NCI-H460 (cell line): ENCODE measurements at places on chromosomes 1 and 21. TPM values are rescaled to one million over a fixed set of nuclear protein-coding genes. Genes with fewer than 3 reads are reported as not detected.
A peak's percentile ranks its signal among the peaks of the same experiment; 100 is the strongest.

The KRTAP15-1 gene
- total RNA-seq: not detected in 2 replicates

The PKP1 gene
- 0.03 and 0.07 TPM in 2 replicates for total RNA-seq

The GJA9 gene
- total RNA-seq: not detected in 2 replicates

The ANGPTL3 gene
- not detected in 2 replicates for total RNA-seq

The MPZ gene
- total RNA-seq: 54.3 and 54.9 TPM in 2 replicates

The TENT5C gene
- 0.09 and 0.12 TPM in 2 replicates for total RNA-seq

DNA sequence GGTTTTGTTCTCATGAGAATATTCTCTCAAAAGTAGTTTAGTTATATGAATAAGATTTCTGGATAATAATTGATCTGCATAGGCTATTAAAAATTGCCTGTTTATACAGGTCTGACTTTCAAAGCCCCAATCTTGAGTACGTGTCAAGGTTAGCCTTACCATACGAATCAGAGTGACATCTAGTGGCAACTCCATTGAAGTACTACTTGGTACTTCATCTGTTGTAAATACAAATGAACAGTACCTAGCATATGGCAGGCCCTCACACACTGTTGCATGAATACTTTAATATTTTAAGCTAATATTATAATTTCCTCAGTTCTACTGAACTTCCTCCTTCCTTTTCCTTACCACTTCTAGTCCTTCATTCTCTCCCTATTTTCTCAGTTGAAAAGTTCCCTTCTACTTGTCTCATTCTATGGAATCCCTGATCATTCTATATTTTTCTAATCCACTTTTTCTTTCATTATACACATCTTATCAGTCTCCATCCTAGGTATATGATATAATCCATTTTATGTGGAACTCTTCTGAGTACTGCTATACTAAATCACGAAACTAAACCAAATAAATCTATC is 101.2 kb downstream of the AKT3 start:
- peak; percentile 78 for DNase-seq

DNA sequence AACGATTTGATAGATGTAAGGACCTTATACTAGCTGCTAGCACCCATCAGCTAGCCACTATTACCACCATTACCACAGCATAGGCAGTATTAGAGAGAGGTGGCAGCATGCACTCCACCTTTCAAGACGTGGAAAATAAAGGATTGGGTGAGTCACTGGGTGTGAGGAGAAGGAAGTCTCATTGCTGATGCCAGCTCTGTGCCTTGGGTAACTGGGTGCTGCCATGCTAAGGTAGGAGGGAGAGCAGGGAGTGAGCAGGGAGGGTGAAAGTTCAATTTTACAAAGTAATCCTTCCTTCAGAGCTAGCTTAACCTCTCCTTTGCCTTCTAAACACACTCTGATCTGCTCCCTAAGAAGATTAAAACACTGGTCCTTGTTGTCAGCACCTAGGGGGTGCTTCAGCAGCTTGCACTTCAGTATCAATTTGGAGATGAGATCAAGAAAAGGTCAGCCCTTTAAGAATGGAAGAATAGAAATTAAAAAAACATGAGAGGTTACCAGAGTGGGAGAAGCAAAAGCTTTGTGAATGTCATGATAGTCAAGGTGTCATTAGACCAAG is 1.8 kb upstream of the LIN9 start:
- no peak for DNase-seq

DNA sequence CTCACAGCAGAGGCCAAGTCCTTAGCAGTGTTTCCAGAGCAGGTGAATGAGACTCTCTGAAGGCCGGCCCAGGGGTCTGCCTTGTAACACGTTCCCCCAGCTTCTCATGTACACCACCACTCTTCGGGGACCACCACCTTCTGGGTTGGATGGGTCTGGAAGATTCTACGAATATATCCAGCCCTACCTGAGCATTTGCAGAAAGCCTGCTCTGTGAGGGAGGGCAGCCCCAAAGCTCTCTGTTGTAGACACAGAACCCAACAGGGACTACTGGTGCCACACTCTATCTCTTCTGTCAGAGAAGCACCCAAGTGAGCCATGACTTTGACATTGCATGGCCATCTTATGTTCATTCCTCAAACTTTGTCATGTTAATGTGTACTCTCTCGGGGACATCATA is 61.8 kb downstream of the CD247 start:
- no peak for DNase-seq

DNA sequence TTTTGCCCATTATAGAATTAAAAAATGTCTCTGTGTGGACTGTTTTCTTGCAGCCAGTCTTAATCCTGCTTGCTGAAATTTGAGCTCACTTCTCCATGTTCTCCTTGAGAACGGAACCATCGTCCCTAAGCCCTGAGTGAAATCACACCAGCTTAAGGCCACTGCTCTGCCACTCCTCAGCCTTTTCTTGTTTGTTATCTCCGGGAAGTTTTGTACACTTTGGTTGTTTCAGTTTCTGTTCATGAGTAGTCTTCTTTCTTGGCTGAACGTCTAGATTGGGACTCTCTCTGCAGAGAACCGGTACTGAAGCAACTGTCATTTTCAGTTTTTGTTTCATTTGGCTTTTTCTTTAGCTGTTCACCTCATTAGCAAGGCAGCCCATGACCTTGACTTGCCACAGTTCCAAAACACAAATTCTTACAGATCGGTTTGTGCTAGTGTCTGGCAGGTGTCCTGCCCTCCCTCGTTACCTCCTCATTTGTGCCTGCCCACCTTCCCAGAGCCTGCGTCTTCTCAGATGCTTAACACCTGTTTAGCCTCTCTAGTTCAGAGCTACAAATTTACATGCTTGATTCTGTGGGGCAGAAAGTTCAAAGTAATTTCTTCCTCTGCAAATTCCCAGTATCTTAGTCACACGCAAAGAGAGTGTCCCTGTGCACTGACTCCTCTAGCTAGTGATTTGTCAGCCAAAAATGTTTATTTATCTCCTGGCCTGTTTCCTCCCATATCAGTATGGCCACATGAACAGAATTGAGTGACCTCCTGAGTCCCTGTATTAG is 12.4 kb downstream of the PSEN2 start:
- no peak for DNase-seq

- no peak for DNase-seq
Observed at GRCh38 chr1:172246521-172247390, 173.7 kb upstream of the C1orf105 start.

DNA sequence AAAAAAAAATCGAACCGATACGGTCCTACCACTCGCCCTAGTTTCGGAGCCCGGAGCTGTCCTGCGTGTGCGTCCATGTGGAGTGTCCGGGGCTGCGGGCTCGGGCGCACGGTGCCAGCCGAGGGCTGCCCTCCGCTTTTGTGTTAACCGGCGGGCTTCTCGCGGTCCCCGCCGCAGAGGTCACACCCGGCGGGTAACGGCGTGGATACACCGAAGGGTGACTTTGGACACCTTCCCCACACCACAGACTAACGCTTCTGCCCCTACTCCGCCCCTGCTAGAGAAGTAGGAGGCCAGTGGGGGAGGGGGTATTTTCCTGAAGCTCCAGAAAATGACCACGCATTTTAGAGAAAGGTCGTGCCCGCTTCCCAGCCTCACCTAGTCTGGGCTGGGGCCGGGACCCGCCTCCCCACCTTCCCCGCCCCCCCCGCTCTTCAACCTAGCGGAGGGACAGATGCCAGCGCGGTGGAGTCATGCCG is 609 bp upstream of the ATF3 start:
- DNase-seq: peak; percentile 25

- DNase-seq: no peak
Observed at GRCh38 chr1:19800076-19800804, 524 bp upstream of the TMCO4 start.

DNA sequence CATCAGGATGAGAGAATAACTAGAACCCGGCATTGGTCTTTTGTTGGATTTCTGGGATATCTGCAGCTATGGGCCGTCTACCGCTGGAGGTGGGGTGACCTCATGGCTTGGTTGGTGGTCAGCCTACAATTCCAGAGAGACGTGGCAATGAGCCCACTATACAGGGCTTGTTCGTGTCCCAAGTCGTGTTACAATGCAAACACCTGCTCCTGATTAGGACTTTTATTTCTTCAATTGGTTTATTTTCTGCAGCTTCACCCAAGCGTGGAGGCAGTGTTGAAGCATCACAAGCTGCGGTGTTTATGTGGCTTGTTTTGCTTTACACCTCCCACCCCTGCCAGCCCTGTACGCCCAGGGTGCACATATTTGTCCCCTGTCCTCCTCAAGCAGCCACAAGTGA is 211.7 kb upstream of the TMEM51 start:
- DNase-seq: no peak

DNA sequence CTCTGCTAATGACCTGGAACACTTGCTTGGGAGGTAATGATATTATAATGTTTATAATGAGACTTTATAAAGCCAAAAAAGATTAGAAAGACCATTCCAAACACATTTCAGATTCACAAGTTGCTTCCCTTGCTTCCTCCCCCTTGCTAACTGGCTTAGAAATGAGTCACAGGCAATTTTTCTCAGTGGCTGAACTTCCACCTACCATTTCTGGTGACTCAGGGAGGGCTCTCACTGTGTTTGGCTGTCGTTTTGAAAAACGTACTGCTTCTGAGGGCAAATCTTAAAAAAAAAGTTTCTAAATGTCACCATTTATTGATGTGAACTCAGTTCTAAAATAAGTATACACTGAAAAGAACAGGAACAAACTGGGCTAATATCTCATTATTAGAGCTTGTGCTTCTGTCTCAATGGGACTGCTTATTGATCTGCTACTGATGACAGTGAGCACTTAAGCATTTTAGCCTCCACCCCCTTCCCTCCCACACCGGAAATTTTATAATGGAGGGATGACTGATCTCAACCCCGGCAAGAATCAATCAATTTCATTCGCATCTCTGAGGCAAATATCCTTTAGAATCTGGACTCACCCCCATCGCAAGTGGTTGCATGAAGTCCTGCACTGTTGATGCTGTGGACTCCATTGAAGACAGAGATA is 278.3 kb downstream of the KCTD3 start:
- no peak for DNase-seq

DNA sequence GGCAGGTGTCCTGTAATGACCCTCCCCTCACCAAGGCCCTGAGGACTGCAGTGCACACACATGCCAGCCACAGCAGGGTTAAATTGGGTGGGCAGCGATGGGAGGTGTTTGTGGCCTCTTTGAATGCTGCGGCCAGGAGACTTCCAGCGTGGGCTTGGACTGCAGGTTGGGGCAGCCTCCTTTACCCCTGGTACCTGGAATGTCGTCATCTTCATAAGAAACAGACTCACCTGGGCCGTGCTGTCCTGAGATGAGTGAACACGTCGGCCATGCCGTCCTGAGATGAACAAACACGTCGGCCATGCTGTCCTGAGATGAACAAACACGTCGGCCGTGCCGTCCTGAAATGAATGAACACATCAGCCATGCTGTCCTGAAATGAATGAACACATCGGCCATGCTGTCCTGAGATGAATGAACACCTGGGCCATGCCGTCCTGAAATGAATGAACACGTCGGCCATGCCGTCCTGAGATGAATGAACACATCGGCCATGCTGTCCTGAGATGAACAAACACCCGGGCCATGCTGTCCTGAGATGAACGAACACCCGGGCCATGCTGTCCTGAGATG is 50.1 kb upstream of the COL6A1 start:
- DNase-seq: no peak

DNA sequence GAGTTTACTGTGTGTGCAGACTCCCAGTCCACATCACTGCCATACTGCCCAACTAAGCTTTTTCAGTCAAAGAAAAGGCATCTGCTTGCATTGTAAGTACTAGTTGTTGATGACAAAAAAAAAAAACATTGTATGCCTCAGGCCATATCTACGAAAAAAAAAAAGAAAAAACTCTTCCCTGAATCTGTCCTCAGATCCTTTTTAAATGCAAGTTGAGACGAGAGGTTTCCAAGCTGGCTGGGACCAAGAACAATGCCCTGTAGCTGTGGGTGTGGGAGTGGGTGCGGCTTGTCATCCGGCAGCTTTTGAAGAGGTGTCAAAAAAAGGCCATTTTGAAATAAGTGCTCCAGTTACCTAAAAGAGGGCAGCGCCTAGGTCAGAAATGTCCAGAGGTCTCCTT is 29.2 kb upstream of the HHAT start:
- no peak for DNase-seq

DNA sequence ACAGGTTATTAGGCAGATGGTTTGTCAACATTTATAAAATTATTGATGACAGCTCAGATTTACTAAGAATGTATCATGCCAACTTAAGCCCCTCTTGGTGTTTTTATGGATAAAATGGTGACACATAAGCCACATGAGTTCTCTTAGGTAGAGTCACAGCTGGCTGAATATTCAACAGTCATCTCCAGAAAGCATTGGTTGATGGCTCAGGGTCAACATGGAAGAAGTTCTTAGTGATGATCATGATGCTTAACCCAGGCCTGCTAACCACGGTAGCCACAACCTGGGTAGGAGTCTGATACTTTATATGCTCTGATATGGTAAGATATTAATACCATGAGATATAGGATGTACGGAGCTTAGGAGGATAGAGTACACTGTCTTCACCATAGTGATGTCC is 46.4 kb upstream of the SIPA1L2 start:
- DNase-seq: no peak

DNA sequence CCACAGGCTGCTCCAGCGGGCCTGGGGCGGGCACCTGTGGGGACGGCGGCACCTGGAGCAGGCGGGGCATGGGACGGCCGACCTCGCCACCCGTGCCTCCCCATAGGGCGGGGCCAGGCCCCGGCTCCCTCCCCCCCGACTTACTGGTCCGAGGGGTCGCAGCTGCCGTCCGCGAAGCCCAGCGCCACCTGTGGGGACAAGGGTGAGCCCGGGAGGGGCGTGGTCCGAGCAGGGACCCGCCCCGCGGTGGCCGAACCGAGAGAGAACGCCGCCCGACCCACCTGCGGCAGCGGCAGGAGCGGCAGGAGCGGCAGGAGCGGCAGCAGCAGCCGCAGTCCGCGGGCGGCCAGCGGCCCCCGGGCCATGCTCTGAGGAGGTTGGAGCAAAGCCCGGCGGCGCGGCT is at the start of gene TMEM52:
Gene TMEM52, minus strand, starts transcription at position 379 of the 403 bp plus-strand sequence. Its CDS starts 14 bp downstream, at position 365.
- no peak for DNase-seq

DNA sequence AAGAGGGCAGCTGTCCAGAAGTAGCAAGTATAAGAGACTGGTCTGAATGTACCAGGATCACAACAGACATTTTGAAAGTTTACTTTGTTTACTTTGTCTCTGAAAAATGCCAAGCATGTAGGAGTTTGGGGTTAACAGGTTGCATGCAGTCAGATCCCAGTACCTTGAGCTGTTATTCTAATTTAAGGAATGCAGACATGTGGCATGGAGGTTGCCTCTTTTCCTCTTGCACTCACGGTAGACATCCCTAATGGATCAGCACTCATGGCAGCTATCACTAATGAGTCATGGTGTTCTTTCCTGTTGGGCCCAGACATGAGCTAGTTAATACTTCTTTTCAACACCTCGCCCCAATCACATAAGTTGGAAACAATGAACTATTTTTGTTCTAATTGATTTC is 67.3 kb downstream of the GADD45A start:
- DNase-seq: no peak

DNA sequence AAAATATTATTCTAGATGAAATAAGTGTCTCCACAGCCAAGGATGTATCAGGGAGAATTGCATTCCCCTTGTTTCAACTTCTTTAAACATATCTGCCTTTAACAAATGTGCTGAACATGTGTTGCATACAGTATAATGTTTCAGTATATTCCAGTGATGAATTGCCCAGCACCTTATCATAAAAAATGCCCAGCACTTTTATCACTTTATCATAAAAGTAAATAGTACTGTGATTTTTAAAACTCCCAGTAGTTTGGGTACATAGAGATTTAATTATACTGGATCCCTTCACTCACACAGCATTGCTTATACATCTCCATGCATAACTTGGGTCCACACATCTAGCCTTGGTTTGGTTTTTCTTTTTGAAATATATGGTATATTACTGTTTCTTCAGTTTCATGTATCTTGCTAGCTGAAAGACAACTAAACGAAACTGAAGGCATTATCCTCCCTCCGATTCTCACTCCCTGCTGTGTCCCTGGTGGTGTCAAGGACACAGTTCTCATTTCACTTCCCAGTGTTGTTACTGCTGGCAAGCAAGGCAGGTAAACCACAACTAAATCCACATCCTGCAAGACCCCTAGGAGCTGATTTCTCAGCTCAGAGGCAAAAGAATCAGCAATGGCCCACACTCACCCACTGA is 118.2 kb upstream of the SLC44A3 start:
- no peak for DNase-seq
